ENCODE measurements at places on chromosomes 13 and 19.

DNA sequence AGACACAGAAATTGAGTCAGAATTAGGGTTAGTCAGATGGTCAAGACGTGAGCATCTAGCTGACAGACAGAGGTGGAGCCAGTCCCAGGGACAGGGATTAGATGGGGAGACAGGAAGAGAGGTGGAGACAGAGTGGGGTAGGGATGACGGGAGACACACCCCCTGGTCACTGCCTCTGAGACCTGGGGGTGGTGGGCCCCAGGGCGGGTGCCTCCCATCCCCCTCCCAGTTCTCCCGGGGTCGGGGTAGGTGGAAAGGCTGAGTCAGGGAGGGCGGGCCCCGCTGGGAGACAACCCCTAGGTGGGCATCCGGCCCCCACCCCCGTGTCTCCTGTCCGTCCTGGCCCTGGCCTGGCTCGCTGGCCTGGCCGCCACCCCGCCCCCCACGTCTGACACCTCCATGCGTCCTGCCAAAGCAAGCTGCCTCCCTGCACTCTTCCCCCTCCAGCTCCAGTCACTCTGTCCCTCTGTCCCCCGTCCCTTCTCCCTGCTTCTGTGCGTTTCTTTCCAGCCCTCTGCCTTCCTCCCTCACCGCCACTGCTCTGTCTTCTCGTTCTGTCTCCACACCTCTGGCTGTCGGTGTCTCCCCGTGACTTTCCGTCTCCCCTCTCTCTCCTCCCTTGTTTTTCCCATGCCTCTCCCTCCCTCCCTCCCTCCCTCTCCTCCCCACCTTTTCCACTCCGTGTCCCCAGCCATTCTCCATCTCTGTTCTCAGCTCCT lies 15.1 kb downstream of the CCDC97 start:
- no peak for DNase-seq

DNA sequence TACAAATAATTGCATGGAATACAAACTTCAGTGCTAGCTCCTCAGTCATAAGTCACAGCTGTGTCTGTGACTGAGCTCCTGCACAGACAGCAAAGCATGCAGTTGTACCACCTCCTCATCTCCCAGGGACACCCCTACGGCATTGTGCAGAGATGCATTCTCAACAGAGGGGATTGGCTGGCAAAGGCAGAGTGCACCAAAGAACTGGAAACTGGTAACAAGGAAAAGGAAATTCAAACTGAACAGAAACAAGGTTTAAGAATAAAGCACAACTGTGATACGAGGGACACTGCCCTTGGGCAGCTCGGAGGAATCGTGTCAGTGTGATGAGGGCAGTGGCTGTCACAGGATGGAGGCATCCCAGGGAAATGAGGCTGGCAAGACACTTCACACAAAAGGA lies 126.1 kb upstream of the SOX1 start:
- no peak for DNase-seq

GRCh38 chr13:37094099-37094498 lies 11.4 kb downstream of the CSNK1A1L start:
- no peak for DNase-seq

GRCh38 chr19:2039959-2040646 lies 10.9 kb downstream of the MKNK2 start:
- no peak for DNase-seq

DNA sequence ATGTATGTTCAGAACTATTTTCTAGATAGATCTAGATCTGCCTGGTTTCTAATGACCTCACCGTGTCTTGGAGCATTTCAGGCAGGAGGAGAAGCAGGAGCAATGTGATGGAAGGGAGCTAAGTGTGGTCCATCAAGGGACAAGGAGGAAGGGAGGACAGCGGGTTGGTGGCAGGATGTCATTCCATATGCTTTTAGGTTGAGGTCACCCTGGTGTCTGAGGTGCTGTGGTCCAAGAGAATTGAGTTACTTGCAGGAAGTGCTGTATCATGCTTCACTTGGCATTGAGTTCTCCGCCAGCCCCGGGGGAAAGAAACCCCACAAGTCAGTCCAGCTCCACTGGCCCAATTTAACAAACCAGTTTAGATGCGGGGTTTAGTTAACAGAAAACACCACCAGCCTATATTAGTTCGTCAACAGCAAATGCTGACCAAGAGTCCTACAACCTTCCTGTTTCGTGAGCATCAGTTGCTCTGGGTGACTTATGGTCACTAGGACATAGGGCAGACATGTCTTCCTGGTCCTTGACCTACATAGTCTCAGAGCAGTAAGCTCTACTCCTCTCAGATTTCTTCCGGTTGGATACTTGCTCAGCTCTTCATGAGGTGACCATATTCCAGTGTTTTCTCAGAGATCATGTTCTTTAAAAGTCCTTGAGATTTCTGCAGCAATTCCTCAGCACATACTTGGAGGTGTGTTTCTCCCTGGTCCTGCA lies 79.4 kb downstream of the MBNL2 start:
- DNase-seq, result no peak

- no peak for DNase-seq
Observed at GRCh38 chr19:14054721-14055120, 7.2 kb downstream of the PALM3 start.

DNA sequence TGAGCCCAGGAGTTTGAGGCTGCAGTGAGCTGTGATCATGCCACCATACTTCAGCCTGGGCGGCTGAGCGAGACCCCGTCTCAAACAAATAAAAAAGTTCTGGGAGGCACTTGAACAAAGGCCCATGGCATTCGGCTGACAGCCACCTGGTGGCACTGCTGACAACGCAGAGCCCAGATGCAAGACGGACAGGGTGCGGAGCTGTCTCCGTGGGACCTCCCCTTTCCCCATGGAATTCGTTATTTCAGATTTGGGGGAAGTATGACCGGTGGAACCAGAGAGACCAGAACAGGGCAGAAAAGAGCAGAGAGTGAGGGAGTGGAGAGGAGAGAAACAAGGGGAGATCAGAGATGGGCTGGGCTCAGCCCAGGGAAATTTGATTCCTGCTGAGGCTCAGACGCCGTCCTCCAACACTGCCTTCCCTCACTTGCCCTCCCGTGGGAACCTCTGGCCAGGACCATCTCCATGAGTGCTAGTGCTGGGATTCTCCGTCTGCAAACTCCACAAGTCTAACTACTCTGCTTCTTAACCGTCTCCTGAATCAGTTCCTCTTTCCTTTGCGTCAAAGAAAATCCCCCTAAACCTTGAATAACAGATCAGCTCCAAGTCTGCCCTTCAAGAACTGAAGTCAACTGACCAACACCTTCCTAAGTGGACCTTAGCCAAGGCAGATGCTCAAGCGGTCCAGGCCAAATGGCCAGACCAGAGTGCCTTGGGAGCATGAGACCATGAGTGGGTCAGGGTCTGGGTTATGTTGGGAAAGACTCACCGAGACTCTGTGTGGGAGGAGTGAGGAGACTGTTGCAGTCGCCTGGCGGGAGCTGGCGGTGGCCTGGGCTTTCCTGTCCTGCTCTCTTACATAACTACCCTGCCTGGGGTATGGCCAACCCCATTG lies 11.9 kb upstream of the ATF5 start:
- DNase-seq, result no peak
